ENCODE measurements at places on chromosomes 12 and 14.

DNA sequence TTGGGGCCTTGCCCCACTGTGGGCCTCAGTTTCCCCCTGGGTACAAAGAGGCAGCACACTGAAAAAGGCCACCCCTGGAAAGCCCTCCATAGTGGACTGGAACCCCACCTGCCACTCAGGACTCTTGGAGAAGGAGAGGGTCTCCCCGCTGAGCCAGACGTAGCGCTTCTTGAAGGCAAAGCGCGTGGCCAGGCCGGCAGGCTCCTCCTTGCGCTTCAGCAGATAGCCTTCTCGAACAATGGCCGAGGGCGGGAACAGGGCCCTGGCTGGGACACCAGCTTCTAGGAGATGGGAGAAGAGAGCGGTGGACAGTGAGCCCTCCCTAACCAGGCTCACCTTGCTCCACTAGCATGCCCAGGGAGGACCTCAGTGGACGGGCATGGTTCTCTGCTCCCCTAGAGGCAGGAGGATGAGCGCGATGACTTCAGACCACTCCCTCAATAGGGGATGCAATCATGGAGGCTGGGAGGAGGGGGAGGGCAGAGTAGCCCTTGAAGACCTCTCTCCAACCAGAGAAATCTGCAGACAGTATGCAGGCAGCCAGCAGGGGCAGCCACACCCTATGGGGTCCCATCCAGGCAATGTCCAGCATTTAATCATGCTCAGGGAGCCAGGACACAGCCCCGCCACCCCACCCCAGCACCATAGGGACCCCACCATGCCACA, 29.8 kb downstream of the RASAL1 start:
- no peak for DNase-seq

DNA sequence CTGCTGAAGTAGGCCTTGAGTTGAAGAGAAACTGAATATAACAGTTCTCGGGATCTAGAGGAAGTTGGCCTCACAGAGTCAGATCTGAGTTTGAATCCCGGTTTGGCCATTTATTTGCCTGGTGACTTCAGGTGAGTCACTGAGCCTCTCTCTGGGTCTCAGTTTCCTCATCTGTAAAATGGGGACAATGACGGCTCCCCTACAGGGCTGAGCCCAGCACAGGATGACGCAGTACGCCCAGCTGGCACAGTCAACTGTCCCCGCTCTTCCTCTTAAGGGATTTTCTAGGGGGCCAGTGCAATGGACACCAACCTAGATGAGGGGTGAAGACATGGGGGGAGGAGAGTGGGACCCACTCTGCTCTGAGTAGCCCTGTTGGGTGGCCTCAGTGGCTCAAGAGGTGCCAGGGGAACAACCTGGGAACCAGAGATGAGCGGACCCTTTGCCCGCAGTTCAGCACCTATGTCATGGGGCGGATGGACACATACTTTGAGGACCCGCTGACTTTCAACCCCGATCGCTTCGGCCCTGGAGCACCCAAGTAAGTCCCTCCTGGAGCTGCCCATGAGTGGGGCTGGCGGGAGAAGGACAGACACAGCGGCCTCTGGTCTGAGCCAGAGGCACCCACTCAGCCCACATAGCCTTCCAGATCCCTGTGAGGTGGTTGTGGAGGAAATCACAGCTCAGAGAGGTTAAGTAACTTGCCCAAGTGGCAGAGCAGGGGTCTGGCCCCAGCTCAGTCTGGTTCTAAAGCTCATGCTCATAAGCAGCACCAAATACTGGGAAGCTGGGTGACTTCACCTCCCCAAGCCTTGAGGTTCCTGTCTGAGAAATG, 41.1 kb downstream of the CYP46A1 start:
- DNase-seq = no peak

- DNase-seq = no peak
These were observed 35.1 kb upstream of the PPP2R5C start for GRCh38 chr14:101726295-101726953.

GRCh38 chr12:99343960-99344359, 303.6 kb upstream of the GARIN6 start:
- no peak for DNase-seq

GRCh38 chr12:108671110-108671509, 37.4 kb upstream of the SELPLG start:
- no peak for DNase-seq

DNA sequence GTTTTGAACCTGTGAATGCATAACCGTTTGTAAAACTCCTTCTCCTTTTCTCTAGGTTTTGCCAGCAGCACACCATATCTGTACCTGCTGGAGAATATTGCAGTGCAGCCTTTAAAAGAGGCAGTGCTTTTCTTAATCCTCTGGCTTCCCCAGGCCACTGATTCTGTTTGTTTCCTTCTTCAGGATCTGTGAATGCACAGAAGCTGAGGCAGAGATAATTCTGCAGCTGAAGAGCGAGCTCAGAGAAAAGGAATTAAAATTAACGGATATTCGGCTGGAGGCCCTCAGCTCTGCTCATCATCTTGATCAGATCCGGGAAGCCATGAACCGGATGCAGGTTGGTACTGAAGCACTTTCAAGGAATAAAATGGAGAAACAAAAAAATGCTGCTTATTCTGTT, 348.7 kb downstream of the NAV3 start:
- no peak for DNase-seq

GRCh38 chr12:26318661-26319068, 123.3 kb downstream of the SSPN start:
- no peak for DNase-seq

- DNase-seq = no peak
These were observed 61.0 kb downstream of the EPS8 start for GRCh38 chr12:15728118-15728598.

DNA sequence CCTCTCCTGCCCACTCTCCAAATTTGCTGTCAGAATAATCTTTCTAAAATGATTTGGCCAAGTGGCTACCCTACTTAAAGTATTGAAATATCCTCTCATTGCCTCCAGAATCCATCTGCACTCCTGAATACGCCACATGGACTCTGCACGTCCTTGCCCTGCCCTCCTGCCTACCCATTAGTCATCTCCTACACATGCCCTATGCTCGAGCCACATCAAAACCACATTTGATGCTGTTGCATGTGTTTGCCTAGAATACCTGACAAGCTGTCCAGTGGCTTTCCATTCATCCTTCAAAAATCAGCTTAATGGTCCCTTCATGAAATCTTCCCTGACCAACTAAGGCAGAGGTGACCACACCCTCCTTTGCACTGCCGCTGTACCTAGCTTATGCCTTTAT, 17.0 kb downstream of the VCPKMT start:
- no peak for DNase-seq

- DNase-seq = peak; percentile 25
These were observed at the start of gene ZNF219 for GRCh38 chr14:21098076-21098891. Gene ZNF219 (minus strand): TSS chr14:21098655. CDS start chr14:21093591, 5,064 bp downstream.

DNA sequence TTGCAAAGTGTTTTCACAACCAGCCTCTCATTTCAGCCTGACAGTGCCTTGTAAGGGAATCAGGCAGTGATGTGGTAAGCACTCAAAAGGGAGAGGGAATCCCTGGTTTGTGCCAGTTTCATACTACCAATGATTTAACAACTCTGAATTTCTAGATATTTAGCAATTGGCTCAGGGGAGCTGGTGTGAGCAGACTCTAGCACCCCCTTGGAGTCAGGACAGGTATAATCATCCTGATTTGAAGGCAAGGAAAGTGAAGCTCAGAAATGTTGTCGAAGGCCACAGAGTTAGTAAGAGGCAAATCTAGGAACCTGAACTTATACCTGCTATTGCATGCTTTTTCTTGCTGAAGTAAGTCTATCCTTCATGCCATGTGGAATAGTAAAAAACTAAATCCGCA, 63.1 kb upstream of the DACT1 start:
- DNase-seq = no peak

DNA sequence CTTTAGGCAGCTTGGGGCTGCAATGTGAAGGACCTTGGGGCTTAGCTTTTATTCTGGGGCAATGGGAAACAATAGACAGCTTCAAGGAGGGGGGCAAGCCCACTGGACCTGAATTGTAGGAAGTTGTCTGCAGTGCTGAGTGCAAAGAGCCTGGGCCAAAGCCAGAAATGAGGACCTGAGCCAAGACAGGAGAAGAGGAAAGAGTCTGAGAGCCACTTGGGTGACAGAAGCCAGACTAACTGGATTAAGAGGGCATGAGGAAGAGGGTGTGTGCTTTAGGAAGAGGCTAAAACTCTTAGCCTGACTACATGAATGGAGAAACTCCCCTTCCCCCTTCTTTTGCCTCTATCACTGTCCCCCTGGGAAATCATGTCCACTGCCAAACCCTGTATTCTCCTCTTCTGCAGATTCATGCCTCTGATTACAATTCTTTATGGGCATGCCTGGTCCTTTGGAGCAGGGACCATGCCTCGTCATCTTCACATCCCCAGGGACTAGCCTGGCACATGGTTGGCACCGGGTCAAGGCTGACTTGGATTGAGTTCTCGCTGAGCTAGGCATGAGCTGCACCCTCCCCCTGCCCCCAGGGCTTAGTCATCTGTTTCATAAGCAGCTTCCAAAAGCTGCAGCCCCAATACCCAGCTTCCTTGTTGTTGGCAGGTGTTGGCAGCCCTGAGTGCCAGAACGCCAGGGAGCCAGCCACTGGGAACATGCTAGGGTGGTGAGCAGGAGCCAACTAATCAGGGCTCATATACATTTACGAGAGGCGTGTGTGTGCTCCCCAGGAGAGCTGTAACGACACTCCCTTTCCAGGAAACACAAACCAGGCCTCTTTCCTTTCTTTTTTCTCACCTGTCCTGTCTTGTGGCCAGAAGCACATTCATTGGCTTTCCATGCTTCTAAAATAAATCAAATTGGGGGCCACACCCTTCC, 27.7 kb upstream of the JDP2 start:
- DNase-seq = peak; percentile 70

DNA sequence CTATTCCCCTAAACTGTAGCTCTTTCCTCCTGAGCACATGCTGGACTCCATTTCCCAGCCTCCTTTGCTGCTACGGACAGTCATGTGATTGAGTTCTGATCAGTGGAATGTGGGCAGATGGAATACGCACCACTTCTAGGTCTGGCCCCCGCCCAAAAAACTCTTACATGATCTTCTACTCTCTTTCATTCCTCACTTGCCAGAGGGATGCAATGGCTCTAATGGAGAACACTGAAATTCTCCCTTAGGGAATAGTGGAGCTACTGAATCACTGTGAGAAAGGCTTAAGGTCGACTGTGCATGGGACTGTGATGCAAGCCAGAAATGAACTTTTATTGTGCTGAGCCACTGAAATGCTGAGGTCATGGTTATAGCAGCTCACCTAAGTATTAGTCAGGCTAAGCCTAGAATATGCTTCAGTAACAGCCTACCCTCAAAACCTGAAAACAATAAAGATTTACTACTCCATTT, 13.0 kb upstream of the TMED2 start:
- DNase-seq = no peak

GRCh38 chr12:106106061-106106566, 32.6 kb downstream of the NUAK1 start:
- no peak for DNase-seq

DNA sequence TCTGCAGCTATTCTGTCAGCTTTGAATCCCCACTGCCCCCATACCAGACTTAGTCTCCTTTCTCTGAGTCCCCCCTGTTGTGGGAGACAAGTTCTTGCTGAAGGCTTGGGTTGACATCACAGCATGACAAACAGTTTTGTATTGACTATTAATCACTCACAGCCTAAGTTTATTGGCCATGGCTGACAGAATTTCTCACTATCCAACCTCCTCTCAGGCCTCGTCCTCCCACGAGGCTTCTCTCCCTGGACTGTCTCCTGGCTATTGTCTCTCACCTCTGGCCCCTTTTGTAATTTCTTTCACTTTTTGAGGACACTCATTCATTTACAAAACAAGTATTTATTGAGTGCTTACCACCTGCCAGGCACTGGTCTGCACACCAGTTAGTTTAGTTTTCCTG, 35.2 kb upstream of the DCD start:
- no peak for DNase-seq

DNA sequence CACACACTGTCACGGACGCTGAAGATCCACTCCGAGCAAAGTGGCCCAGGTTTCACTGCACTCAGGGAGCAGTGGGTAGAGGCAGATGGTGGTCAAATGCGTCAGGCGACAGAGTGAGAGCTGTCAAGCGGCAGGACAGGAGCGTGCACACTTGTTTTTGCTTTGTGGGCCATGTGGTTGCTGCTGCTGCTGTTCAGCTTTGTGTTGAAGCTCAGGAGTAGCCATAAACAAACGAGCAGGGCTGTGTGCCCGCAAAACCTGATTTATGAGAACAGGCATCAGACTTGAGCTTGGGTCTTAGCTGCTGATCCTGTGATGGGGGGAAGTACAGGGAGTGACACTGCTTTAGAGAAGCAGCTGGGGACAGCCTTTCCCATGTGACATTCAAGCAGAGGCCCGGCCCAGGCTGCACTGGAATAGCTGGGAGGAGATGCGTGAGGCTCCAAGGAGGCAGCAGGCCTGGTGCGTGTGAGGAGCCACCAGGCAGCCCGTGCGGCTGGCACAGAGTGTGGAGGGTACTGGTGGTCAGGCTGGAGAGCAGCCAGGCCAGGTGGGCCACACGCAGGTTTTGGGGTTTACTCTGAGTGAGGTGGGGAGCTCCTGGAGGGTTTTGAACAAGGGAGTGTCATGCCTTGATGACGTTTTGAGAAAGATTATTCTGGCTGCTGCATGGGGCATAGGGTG, 31.1 kb upstream of the ASPG start:
- no peak for DNase-seq

DNA sequence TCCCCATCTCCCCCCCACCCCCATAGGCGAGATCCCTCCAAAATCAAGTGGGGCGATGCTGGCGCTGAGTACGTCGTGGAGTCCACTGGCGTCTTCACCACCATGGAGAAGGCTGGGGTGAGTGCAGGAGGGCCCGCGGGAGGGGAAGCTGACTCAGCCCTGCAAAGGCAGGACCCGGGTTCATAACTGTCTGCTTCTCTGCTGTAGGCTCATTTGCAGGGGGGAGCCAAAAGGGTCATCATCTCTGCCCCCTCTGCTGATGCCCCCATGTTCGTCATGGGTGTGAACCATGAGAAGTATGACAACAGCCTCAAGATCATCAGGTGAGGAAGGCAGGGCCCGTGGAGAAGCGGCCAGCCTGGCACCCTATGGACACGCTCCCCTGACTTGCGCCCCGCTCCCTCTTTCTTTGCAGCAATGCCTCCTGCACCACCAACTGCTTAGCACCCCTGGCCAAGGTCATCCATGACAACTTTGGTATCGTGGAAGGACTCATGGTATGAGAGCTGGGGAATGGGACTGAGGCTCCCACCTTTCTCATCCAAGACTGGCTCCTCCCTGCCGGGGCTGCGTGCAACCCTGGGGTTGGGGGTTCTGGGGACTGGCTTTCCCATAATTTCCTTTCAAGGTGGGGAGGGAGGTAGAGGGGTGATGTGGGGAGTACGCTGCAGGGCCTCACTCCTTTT, 2.7 kb downstream of the GAPDH start:
- DNase-seq = no peak

- DNase-seq = peak; percentile 45
These were observed 1.6 kb upstream of the INF2 start for GRCh38 chr14:104687601-104688504.

DNA sequence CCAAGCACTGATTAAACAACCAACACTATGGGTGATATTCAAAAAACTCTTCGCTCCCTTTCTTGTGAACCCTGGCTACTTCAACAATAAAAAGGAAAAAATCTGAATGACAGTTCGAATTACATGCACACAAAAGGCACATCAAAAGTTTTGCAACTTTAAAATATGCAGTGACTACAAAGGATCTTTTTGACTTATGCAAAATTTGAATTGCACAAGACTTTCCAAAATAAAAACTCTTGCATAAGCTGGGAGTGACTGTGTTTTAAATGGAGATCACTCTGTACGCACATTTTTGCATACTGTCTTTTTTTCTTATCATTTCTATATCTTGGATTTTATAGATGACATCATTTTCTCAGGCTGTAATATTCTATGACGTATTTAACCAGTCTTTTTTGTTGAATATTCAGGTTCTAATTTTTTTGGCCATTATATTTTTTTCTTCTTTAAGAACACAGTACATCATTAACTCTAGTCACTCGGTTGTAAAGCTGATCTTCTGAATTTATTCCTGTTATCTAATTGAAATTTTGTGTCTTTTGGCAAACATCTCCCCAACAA, 667.6 kb upstream of the TBX3 start:
- DNase-seq = no peak

Data from hippocampal formation (tissue), 2 donors.